ENCODE measurements at places on chromosomes 5 and 9.

DNA sequence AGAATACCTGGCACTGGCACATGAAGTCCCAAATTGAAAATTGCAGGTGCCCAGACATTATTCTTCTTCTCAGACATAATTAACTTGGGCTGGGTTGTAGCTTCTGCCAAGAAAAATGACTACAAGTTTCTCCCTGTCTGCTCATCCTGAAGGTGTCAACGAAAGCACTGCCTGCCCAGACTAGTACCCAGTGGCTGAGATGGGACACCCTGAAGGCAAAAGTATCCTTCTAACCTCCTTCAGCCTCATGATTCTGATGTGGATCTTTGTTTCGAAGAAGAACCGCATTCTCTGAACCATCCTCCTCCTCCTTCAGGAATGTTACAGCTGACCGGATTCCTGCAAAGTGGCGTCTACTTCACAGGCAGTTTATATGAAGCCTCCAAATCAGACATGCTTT is 161.1 kb upstream of the FST start:
- no peak for DNase-seq

- DNase-seq = no peak
Observed at GRCh38 chr5:138698713-138699112, 54.5 kb upstream of the CTNNA1 start.

GRCh38 chr5:102200861-102201260 is 95.2 kb downstream of the SLCO4C1 start:
- DNase-seq = no peak

GRCh38 chr5:55853041-55853670 is 2.0 kb downstream of the IL31RA start:
- no peak for DNase-seq

GRCh38 chr5:68305223-68305870 is 89.8 kb downstream of the PIK3R1 start:
- no peak for DNase-seq

GRCh38 chr9:71629578-71630215 is 138.6 kb downstream of the CEMIP2 start:
- no peak for DNase-seq

GRCh38 chr5:98796197-98796972 is 22.9 kb downstream of the RGMB start:
- DNase-seq = peak; percentile 69

- DNase-seq = no peak
Observed at GRCh38 chr9:95852059-95853032, 23.1 kb upstream of the ERCC6L2 start.

GRCh38 chr5:115386657-115387056 is 90.2 kb upstream of the CCDC112 start:
- no peak for DNase-seq

DNA sequence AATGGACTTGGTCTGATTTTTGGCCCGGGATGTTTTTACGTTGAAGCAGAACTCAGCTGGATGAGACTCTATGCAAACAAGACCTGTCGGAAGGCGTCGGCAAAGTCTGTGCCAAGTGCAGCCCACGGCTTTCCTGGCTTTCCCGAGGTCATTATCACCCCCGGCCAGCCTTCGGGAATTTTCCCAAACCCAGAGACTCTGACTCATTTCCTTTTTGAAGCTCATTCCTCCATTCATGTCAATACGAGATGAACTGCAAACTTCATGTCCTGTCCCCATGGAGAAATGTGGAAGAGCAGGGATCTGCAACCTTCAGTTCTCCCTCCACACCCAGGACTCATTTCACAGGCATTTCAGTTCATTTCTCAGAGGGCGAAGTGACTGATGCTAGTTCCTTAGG is 95.3 kb downstream of the IRX2 start:
- no peak for DNase-seq

- peak; percentile 75 for DNase-seq
Observed at GRCh38 chr5:132498152-132498551, 7.6 kb upstream of the IRF1 start.

DNA sequence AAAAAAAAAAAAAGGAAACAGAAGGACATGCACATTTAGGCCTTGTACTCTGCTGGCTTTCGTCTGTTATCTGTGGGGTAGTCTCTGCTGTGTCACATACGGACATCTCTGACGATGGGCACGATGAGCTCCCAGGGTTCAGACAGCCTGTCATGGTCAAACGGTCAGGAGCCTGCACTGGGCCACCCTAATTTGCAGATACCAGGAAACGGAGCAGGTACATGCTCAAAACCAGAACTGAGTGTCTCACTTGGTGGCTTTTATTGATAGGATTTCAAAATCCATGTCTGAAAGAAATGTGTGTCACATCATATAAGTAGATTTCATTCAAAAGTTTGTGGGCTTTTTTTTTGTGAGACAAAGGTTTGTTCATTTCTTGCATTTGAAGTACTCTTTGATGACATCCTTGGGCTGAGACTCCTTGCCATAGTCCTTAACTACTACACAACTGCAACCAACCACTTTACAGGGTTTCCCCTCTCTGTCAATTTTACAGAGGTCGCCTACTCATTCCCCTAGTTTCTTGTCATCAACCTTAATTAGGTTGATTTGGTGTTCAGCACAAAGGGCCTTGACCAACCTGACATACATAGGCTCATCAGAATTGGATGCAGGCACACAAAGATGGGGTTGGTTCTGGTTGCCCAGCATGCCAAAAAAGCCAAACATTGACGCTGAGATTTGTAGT is 9.0 kb downstream of the CKMT2 start:
- DNase-seq = no peak

GRCh38 chr5:179799644-179799973 is 5.8 kb downstream of the LTC4S start:
- DNase-seq = no peak

DNA sequence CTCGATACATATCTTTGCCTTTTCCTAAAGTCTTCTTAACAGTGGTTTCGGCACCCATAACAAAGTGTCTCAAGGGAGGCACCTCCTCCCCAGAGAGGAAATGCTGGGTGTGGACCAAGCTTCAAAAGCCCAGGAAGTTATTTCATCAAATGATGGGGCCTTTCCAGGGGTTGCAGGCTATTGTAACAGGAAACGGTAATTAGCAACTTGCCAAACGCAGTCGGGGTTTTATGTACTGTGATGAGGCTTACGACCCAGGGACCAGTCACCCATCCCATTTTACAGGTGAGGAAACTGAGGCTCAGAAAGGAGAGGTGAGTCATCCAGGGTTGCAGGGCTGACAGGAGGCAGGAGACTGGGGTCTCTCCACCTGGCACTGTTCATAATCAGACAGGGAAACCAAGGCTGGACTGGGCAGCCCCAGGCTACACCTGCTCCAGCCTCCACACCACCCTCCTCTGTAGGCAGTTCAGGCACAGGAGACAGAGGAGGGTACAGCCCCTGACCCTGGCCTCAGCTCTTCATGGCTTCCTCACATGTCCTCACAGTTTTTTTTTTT is 30.0 kb upstream of the SUSD3 start:
- peak; percentile 16 for DNase-seq

- peak; percentile 51 for DNase-seq
Observed at GRCh38 chr5:39178171-39178570, 41.2 kb downstream of the FYB1 start.

DNA sequence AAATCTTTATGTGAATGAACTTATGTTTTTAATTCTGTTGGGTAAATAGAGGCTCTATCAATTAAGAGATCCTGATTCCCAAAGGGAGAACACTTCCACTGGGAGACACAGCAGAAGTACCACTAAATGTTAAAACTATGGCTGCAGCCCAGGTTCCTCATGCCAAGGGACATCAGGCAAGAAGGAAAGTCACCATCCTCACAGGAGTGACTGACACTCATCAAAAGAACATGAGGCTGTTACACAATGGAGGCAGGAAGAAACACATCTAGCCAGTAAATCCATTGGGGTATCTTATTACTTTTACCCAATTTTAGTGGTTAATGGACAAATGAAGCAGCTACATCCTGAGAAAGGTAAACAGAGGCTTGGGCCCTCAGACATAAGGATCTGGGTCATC is 94.4 kb downstream of the MAPKAP1 start:
- no peak for DNase-seq

- DNase-seq = no peak
Observed at GRCh38 chr9:123407217-123407851, 51.3 kb downstream of the CRB2 start.

- DNase-seq = no peak
Observed at GRCh38 chr5:151054709-151055108, 26.1 kb downstream of the TNIP1 start.

- DNase-seq = peak; percentile 43
Observed at GRCh38 chr9:105330201-105330600, 85.8 kb downstream of the SLC44A1 start.

- no peak for DNase-seq
Observed at GRCh38 chr5:2759696-2760461, 8.4 kb upstream of the IRX2 start.

- peak; percentile 54 for DNase-seq
Observed at GRCh38 chr5:146137967-146138403, 32.6 kb upstream of the PLAC8L1 start.

GRCh38 chr9:128899566-128900322 is 17.8 kb downstream of the LRRC8A start:
- DNase-seq = no peak

- no peak for DNase-seq
Observed at GRCh38 chr5:143213851-143214363, 189.6 kb downstream of the NR3C1 start.

DNA sequence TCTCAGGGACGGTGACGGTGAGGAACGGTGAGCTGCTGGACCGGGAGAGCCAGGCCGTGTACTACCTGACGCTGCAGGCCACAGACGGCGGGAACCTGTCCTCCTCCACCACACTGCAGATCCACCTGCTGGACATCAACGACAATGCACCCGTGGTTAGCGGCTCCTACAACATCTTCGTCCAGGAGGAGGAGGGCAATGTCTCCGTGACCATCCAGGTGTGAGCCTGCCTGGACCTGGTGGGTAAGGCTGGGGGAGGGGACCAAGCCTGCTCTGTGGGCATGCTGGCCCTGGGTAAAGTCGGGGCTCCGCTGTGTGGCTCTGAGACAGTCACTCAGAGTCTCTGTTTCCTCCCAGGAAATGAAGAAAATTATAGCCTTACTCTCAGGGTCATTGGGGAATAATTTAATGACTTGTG is 29.3 kb downstream of the CDHR2 start:
- peak; percentile 40 for DNase-seq

DNA sequence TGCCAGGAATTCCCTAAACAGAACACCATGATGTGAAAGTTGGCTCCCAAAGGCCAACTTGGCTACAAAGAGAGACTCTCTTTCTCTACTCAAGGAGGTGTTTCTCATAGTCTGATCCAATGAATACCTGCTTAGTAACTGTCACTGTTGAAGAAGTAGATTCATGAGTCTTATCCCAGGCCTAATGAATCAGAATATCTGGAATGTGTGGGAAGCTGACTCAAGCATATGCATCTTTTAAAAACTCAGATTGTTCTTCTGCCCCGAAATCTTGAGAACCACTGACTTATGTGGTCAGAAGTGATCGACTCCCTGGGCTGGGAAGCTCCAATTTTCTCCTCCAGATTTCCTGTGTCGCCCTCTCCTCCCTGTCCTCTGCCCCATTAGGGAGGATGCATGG is 345.6 kb downstream of the PLK2 start:
- DNase-seq = peak; percentile 85

GRCh38 chr9:106177216-106177615 is 482.9 kb downstream of the TMEM38B start:
- no peak for DNase-seq

DNA sequence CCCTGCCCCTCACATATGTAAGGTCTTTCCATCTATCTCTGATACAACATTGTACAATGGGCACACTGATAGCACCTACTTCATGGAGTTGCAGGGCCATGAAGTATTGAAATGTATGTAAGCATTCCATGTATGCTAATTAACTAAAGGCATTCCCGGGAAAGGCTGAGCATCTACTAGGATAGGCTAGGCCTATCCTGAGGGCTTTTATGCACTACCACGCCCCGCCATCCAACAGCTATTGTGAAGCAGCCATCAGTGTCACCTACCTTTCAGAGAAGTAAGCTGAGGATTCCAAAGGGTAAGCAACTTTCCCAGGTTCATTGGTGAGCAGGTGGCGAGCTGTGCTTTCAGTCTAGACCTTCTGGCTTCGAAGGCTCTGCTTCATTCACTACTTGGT is 47.6 kb downstream of the NSG2 start:
- DNase-seq = no peak

GRCh38 chr9:114261987-114262386 is 60.9 kb upstream of the ORM1 start:
- no peak for DNase-seq

- DNase-seq = peak; percentile 19
Observed at GRCh38 chr5:120151825-120152224, 312.3 kb upstream of the PRR16 start.

DNA sequence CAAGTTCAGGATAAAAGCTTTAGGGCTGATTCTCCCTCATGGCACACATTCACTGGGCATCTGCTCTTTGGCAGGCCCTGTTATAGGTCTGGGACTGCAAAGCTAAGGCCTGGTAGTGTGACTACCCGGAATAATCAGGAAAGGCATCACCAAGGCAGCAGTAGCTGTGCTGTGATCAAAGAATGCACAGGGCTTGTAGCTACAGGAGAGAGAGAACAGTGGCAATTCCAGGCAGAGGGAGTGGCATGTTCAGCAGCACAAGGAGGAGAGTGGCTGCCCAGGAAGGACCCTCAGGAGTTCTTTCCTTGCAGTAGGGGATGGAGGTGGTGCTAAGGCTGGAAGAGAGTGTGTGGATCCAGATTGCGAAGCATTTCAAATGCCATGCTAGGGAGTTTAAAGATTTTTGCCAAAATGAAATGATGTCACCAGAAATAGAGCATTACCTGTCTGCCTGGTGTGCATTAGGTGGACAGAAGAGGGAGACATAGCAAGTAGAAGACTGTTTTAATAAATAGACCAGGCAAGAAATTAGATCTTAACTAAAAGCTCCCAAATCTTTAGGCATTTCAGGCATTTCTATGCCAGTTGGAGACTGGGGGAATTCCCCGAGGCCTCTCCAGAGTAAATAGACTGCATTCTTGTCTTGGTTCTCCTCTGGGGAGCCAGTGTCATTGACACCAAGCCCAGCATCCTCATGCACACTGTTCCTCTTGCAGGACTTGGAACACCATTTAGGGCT is 69.1 kb downstream of the GPR21 start:
- DNase-seq = peak; percentile 18

GRCh38 chr9:90987566-90987965 is 185.9 kb downstream of the SYK start:
- no peak for DNase-seq

DNA sequence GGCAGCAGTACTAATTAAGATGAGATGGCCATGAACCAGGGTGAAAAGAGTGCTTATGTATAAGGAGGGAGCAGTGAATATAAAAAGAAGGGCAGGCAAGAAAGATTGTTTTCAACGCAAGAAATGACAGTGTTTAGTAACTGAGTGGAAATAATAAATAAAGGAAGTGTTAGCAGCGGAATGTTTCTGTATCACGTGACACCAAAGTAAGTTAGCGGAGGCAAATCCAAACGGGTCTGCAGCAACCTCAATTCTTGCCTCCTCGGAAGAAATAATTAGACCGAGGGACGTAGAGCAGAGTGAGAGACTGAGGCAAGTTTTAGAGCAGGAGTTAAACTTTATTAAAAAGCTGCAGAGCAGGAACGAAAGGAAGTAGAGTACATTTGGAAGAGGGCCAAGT is 15.4 kb upstream of the GAS1 start:
- no peak for DNase-seq

GRCh38 chr5:27267209-27267824 is 228.9 kb upstream of the CDH9 start:
- DNase-seq = no peak

GRCh38 chr5:169746147-169746694 is 109.1 kb downstream of the DOCK2 start:
- DNase-seq = no peak

GRCh38 chr9:128358090-128358489 is 13.1 kb upstream of the URM1 start:
- no peak for DNase-seq

- DNase-seq = no peak
Observed at GRCh38 chr5:166363087-166363760, 1928.2 kb upstream of the WWC1 start.
